ENCODE measurements at places on chromosomes 7 and 10.

DNA sequence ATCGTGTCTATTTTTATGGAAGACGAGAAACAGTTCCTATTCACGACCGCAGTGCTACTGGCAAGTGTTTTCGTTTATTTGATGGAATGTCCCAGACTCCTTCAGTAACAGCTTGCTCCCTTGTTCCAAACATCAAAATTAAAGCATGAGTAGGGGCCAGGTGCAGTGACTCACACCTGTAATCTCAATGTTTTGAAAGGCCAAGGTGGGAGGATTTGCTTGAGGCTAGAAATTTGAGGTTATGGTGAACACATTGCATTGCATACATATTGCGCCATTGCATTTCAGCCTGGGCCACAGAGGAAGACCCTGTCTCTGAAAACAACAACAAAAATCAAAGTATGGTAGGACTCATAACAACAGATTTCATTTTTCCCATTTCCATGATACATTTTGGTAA lies 22.8 kb downstream of the PTTG1IP2 start:
- DNase-seq = no peak

GRCh38 chr7:12770227-12770975 lies 83.0 kb downstream of the ARL4A start:
- DNase-seq = no peak

DNA sequence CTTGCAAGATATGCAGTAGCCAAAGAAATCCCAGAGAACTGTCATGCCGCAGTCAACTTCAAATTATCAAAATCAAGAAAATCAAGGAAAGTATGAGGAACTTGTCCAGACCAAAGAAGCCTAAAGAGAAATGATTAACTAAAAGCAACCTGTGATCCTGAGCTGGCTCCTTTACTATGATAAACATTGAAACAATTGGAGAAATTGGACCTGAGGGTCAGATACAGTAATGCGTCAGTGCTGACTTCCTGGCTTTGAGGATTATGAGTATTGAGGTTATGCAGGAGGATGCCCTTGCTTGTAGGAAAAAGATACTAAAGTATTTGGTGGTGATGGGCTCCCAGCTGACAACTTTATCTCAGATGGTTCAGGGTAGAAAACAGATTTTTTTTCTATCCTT lies 324.7 kb upstream of the AKR1E2 start:
- DNase-seq = no peak

DNA sequence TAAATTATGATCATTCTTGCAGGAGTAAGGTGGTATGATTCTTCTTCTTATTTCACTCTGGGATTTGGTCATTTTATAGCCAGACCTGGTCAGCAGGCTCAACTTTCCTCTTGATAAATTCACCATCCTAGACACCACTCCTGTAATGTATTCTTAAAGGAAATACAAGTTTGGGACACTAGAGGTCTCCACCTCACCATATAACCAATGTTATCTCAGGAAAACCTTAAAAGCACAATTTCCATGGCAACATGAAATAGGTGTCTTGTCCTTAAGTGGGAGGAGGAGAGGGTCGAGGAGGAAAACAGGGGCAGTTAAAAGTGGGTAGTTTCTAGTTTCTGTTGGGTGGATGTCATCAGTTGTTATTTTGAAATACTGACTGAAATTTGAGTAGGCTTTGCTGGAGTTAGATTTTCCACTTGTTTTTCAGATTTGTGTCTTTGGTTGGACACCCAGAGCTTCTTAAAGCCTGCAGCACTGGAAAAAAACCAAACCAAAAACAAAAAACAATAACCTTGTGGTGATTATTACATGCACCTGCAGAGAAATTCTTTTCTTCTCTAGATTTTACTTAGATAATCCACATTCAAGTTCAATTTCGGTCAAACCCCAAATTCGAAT lies 163.1 kb downstream of the PRKCQ start:
- DNase-seq = no peak

DNA sequence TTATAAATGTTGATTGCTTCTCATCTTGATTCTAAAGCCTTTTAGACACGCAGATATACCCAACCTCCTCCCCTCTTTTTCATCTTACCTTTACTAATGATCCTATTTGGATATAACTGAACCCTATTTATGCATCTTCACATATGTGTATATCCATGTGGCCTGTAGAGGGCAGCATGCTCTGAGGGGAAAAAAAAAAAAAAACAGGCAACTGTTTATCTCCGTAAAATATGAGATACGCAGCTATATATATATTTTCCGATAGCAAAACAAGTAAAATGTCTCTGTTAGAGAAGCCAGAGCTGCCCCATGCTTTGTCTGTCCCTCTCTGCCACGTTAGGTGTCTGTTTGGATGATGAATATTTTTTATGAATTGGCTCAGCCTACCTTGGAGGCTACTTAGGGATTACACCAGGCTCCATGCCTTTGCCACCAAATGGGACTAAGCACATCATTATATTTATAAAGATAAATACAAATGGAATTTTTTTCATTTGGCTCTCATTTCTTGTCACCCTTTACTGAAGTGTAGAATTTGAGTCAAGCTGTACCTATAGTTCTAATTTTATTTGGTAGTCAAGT lies 174.8 kb upstream of the FZD1 start:
- no peak for DNase-seq

DNA sequence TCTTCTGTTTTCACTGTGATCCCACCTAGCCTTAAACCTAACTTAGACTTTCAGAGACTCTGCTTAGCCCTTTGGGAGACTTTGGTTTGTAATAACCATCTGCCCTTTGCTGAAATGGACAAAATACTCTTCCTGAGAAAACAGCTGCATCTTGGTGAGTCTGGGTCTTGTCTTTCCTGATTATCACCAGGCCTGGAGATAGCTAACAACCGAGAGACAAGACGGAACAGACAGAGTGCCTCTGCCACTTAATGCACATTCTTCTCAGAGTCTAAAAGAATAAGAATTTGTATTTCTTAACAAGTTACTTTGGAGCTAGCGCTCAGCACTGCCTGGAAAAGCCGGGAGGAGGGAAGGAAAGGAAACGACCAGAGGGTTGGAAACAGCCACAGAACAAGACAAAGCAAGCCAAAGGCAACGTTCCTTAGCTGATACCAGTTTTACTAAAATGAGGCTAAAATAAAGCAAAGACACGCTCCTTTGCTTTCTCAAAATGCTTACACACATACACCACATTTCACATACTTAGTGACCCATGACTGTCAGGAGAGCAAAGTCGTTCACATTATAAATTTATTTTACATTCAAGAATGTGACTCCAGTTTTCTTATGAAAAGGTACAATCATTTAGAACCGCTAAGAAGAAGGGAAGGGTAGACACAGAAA lies 70.3 kb upstream of the DGKI start:
- DNase-seq = no peak

DNA sequence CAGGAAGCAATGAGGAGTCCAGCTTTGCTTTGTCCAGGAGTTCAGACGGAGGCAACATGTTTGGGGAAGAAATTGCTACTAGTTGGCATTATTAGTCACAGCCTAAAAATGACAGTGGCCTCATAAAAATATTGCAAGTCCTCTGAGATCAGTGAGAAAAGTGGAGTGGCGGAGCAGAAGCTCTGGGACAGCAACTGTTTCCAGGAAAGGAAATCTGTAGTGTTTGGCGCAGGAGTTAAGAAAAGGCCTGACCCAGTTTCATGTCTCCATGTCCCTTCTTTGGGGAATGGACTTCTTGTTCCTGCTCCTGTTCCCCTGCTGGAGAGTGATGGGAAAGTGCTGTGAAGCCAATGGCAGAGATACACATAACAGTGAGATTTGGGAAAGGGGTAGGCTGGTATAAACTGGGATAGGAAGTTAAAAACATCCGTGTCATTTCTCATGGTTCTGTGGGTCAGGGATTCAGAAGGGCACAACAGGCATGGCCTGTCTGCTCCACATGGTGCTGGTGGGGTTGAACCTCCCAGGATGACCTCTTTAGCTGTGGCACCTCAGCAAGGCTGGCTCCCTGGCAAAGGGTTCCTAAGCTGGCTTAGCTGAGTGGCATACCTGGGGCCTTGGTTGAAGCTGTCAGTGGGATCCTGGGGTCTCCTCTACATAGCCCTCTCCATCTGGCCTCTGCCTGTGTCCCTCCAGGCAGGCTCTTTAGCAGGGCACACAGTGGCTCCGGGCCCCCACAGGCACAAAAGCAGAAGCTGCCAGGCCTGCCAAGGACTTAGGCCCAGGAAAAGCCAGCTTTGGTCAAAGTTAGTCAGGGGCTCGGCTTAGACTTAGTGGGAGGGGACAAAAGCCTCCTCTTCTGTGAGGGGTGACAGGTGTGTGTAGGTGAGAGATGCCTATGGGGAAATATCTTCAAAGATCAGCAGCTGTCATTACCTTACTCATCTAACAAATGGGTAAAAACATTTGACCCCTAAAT lies 77.7 kb downstream of the WDFY4 start:
- DNase-seq = no peak

DNA sequence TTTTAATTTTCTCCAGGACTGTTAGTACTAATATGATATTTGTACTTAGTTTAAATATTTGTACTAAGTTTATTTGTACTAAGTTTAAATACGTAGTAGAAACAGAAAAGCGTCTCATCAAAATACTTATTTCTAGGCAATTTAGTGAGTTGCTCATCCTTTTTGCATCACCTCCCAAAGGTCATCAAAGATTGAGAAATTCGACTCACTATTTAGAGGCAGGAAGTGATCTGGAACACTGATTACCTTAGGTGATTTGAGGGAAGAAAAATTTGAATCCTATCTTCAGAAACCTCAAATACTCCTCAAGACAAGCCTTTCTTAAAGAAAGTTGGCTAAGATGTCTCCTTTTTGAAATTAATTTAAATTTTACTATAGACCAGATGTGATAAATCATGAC lies 14.5 kb downstream of the WNT16 start:
- DNase-seq = no peak

DNA sequence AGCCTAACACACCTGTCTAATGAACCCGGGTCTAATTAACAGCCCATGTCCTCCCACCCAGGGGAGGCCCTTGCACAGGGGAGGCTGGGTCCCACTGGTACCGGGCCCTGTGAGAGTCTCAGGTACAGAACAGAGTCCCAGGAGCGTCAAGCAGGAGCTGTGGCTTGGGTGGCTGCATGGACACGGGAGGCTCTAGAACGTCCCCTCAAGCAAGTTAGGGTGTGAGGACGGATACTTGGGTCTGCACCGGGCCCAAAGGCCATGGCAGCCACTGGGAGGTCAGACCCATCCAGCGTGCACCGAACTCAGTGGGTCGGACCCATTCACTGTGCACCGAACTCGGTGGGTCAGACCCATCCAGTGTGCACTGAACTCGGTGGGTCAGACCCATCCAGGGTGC lies 309.7 kb downstream of the DNAJB6 start:
- DNase-seq = no peak

DNA sequence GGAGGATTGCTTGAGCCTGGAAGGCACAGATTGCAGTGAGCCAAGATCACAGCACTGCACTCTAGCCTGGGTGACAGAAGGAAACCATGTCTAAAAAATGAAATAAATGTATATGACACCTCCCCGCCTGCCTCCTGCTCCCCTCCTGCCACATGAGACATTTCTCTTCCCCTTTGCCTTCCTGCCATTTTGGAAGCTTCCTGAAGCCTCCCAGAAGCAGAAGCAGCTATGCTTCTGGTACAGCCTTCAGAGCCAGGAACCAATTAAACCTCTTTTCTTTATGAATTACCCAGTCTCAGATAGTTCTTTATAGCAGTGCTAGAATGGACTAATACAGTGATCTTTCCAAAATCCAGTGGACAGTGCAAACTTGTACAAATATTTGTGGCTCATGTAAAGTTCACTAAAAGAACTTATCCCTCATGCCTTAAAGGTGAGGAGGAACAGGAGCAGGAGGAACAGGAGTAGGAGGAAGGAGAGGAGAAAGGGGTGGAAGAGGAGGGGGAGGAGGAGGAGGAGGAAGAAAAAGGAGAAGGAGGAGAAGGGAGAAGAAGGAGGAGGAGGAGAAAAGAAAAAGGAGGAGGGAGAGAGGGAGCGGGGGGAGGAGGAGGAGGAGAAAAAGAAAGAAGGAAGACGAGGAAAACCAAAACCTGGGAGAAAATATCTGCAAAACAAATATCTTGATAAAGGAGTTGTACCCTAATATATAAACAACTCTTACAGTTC lies 2.8 kb upstream of the ABI1 start:
- no peak for DNase-seq

- DNase-seq = no peak
These were observed 117.2 kb downstream of the RAB11FIP2 start for GRCh38 chr10:117929327-117930067.

- no peak for DNase-seq
These were observed 149.5 kb downstream of the PLCE1 start for GRCh38 chr10:94143261-94143660.

DNA sequence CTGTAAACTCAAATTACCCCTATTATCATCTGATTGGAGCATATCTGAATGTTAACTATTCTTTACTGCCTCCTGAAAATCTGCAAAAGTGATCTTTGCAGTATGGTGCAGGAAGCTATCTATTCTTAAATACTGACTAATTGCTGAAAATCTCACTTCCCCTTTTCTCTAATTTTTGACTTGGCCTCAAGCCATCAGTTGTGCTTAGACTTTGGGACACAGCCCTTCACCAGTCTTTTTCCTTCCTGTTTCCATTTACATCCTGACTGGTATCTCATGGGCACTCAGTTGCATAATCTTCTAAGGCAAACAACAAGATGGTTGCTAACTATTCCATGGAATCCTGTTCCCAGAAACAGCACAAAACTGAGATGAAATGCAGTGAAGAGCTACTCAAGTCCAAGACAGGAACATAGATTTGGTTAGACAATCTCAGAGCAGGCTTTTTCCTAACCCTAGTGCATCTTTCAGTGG lies 228.5 kb downstream of the SORCS1 start:
- no peak for DNase-seq

GRCh38 chr10:44492678-44493077 lies 107.8 kb upstream of the CXCL12 start:
- DNase-seq = no peak

DNA sequence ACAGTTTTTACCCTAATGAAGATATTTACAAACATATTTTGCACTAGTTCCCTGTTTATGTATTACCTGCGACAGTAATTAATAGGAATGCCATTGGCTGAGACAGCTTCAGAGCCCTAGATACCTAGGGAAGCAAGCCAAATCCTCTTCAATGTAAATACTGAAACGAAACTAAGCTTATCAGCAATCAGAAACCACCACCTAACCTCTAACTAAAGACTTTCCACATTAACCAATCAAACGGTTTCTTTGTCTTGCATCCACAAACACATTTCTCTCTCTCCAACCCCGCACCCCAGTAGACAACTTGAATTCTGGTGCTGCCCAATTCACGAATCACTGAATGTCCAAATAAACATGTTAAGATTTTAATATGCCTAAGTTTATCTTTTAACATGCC lies 474.4 kb upstream of the C7orf33 start:
- no peak for DNase-seq

DNA sequence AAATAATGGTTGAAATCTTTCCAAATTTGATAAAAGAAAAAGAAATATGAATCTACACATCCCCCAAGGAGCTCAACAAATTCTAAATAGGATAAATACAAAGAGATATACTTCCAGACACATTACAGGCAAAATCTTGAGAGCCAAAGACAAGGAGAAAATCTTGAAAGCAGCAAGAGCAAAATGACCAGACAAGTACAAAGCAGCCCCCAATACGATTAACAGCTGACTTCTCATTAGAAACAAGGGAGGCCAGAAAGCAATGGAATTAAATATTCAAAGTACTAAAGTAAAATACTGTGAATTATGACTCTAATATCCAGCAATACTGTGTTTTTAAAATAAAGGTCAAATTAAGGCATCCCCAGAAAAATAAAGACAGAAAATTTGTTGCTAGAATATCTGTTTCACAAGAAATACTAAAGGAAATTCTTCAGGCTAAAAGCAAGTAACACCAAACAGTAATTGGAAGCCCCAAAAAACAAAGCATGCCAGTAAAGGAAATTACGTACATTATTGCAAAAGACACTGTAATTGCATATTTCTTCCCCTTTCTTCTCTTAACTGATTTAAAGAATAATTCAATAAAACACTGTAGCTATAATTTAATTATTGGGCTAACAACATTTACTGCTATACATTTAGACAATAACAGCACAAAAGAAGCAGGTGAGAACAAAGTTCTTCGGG lies 36.4 kb downstream of the ZNF438 start:
- DNase-seq = no peak
